ENCODE measurements at places on chromosomes 11 and 22.

DNA sequence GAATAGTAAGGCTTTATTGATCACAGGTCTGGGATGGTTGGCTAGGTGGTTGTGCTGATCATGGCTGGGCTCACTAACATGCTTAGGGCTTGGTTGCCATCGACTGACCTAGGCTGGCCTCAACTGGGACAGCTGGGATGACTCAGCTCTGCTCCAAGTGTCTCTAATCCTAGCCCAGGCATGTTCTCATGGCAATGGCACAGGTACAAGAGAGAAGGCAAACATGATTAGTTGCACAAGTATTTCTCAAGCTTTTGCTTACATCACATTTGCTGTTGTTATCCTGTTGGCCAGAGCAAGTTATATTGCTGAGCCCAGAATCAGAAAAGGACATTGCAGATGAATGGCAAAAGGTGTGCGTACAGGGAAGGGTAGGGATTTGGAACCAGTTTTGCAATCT, 68.5 kb upstream of the SLC35C1 start:
- no peak for DNase-seq

GRCh38 chr11:93039531-93040240, 70.2 kb downstream of the MTNR1B start:
- no peak for DNase-seq

GRCh38 chr11:134660416-134660815, 248.4 kb upstream of the B3GAT1 start:
- no peak for DNase-seq

DNA sequence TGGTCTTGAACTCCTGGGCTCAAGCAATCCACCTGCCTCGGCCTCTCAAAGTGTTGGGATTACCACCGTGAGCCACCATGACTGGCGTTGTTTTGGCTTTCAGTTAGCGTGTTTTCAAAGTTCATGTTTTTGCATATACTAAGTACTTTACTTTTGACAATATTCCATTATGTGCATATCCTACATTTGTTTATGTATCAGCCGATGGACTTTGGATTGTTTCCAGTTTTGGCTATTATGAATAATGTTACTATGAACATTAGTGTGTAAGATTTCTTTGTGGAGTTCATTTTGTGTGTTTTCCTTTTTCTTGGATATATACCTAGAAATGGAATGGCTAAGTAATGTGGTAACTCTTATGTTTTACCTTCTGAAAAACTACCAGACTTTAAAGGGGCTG, 9.9 kb downstream of the CSTF3 start:
- DNase-seq, result no peak

GRCh38 chr11:117670443-117670842, 126.6 kb downstream of the DSCAML1 start:
- DNase-seq, result no peak

DNA sequence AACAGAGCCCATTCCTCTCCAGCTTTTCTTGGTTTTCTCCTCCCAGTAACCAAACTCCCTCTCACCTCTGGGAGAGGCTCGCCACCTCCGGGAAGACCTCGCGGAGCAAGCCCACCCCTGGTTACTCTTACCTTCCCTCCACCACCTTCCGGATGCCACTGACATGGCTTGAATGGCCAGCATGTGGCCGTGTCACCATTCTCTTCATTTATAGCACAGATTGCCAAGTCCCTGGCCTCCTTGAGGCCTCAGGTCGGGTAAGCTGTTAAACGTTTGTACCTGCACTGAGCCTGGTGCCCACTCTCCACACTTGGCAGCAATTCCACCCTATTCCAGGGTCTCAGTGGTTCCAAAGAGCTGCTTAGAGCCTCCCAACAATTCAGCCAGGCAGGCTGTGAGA, 8.0 kb upstream of the FXYD2 start:
- DNase-seq, result no peak

DNA sequence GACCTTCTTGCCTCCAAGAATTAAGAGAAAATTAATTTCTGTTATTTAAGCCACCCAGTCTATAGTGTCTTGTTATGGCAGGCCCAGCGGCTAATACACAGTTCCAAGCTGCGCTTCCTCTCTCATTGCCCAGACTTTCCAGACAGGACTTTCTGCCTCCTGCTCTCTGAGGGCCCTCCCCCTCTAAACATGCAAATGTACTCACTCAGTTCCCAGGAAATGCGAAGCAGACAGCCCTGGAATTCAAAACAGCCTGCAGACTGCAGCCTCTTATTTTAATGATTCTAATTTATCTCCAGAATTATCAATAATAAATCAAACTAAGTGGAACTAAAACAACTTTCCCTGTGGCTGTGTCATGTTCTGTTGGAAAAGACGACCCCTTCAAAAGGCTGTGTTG, 115.5 kb upstream of the ISX start:
- DNase-seq, result no peak

- DNase-seq, result no peak
Observed at GRCh38 chr22:25373961-25374360, 154.5 kb downstream of the CRYBB2 start.

GRCh38 chr11:22163394-22163797, 29.5 kb upstream of the ANO5 start:
- DNase-seq, result no peak

- DNase-seq, result no peak
Observed at GRCh38 chr22:36088292-36088691, 59.7 kb upstream of the RBFOX2 start.

DNA sequence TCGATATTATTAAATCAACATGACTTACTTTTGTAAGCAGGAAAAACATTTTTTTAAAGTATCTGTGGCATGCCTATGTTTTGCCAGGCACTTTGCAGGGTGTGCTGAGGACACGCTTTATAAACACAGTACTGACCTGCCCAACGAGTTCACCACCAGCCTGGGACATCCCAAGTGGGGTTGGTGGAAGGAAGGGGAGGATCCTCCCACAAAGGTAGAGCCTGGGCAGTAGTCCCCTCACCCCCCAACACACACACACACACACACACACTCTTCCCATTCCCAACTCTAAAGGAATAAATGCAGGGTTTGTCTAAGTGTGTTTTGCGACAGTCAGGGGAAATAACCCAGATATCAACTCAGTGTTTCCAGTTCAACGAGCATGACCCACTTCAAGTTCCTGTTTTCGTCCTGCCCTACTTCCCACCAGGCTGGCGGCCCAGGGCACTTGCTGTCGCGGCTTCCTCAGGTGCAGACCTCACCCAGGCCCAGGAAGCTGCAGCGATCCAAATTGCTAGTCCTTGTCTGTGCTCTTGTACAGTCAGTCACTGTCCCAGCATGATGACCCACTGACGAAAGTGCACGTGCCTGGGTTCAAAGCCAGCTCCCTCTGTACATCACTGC, 3.1 kb downstream of the CERK start:
- DNase-seq, result peak; percentile 60

GRCh38 chr11:1292644-1293618, 16.5 kb downstream of the TOLLIP start:
- DNase-seq, result no peak

GRCh38 chr11:100863080-100863581, 176.0 kb downstream of the ARHGAP42 start:
- DNase-seq, result no peak

DNA sequence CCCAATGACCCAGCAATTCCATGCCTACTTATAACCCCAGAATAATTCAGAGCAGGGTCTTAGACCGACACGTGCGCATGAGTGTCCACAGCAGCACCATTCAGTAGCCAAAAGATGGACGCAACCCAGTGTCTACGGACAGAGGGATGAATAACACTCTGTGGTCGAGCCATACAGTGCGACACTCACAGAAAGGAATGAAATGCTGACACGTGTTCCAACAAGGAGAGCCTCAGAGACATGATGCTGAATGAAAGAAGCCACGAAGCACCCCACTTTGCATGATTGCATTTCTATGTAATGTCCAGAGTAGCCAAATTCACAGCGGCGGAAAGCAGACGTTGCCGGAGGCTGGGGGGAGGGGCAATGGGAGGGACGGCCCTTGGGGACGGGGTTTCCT, 134.4 kb downstream of the CTTN start:
- DNase-seq, result no peak

- no peak for DNase-seq
Observed at GRCh38 chr11:70663815-70664214, 265.5 kb downstream of the CTTN start.

GRCh38 chr11:94151903-94152677, 23.4 kb downstream of the PANX1 start:
- DNase-seq, result no peak

DNA sequence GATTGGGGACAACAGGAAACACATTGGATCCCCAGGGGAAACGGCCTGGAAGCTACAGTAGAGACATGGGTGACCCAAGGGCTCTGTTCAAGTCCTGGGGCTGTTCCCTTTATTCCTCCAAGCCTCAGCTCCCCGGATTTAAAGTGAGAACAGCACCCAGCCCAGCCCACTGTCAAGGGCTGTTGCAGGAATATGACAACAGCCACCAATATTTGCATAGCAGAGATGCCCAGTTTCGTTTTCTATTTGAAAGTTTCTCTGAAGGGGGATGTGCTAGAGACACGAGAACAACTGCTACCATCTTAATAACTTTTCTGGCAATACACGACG, 81.1 kb upstream of the WNT7B start:
- no peak for DNase-seq

DNA sequence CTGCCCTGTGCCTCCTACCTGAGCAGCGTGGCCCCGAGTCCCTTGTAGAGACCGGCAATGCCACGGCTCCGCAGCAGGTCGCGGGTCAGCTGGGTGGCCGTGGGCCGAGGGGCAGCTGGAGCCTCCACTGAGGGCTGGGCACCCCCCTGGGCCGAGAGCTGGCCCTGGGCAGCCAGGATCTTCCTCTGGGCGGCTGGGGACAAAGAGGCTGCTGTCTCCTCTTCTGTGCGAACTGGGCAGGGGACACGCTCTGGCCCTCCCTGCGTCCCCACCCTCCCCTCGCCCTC, 2.6 kb upstream of the CEND1 start:
- no peak for DNase-seq

- DNase-seq, result no peak
Observed at GRCh38 chr11:73185680-73186293, 32.3 kb upstream of the P2RY2 start.

DNA sequence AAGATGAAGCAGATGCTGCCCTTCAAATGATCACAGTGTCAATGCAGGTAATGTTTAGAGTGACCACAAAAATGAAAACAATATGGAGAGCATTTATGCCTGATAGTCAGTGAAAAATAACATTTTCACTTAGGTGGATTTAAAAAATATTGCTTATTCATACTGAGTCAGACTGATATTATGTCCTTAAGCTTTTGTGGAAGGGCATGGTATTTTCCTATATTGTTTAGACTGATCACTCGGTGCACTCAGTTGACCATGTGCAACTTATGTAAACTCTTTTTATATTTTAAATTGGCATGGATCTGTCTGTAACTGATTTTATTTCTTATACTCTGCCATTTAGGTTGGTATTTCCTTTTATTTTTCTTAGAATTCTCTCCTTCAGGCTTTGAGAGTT, 106.6 kb downstream of the DYNC2H1 start:
- DNase-seq, result no peak

DNA sequence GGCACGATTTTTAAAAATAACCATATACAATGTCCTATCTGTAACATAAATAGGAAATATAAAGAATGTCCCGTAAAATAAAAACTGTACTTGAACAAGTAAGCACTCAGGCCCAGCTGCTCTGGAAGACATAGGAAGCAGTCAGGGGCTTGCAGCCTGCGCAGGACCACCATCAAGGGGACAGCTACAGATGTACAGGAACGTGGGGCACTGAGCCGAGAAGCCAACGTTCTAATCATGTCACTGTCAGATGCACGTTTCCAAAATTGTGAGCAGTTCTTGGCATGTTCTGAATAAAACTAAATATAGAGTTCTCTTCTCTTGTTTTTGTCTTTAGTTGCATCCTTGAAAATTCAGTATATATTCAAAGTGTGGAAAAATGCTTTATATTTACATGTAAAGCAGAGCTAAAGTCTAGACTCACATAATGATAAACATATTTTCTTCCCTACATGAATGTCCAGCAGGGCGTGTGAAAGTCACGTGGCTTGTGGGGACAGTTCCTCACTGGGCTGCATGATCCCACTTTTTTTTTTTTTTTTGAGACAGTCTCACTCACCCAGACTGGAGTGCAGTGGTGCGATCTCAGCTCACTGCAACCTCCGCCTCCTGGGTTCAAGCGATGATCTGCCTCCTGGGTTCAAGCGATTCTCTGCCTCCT, 28.4 kb upstream of the TSPAN18 start:
- no peak for DNase-seq

GRCh38 chr11:118921929-118922744, 3.6 kb downstream of the BCL9L start:
- DNase-seq, result no peak

GRCh38 chr11:13068211-13068610, 59.1 kb downstream of the RASSF10 start:
- no peak for DNase-seq

- no peak for DNase-seq
Observed at GRCh38 chr11:225734-226453, 10.2 kb downstream of the SIRT3 start.

GRCh38 chr11:95908826-95909225, 15.1 kb downstream of the MTMR2 start:
- no peak for DNase-seq

- no peak for DNase-seq
Observed at GRCh38 chr11:114396916-114397315, 3.4 kb downstream of the C11orf71 start.

DNA sequence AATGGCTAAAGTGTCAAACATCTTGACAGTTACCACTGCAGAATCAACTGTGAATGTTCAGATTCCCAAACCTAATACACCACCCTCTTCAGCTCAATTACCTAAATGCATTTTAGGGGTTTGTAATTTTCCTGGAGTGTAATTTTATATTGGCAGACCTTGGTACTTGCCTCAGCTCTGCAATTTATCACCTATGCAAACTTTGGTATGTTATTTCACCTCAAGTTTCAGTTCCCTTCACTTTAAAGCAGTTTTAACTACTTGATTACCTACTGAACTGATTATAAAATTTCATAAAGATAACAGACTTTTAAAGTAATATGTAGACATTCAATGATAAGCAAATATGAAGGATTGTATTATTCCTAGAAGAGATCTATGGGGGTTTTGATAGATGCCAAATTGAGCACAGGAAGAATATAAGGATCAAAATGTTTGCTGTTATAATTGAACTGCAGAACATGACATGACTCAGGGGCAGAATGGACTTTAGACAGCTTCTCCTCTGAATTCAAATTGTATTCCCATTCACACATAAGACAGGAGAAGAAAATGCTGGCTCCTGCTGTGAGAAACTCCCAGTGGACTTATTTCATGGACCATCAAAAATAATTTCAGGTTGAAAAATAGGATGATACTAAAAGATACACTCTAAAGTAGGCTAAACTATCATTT, 491.5 kb upstream of the LUZP2 start:
- no peak for DNase-seq

GRCh38 chr11:114395736-114396135, 4.6 kb downstream of the C11orf71 start:
- no peak for DNase-seq

All from effector CD4-positive, alpha-beta T cell (primary cell).